Activated CD4-positive, alpha-beta T cell treated with anti-CD3 and anti-CD28 coated beads, Interleukin-2, amount 50 U/mL, for 24 hours (primary cell): ENCODE measurements at places on chromosomes 5 and 9.

- DNase-seq: no peak
These were observed 62.4 kb downstream of the SECISBP2 start for GRCh38 chr9:89380437-89381307.

- DNase-seq: no peak
These were observed 10.6 kb upstream of the CXXC5 start for GRCh38 chr5:139637438-139638089.

DNA sequence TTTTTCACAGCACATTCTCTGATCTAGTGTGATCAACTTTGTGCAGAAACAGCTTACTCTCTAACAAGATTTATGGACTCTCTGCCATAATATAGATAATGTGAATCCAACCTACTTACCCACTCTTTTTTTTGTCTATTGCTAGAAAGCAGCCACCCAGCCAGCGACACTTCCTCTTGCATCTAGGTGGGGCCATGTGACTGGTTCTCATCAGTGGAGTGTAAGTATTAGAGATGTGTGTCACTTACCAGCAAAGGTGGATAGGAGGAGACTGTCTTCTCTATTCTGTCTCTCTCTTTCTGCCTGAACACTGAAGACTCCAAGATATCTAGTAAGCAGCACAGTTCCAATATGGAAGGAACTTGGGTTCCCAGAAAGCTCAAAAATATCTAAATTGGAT lies 174.8 kb downstream of the MCTP1 start:
- DNase-seq: no peak

DNA sequence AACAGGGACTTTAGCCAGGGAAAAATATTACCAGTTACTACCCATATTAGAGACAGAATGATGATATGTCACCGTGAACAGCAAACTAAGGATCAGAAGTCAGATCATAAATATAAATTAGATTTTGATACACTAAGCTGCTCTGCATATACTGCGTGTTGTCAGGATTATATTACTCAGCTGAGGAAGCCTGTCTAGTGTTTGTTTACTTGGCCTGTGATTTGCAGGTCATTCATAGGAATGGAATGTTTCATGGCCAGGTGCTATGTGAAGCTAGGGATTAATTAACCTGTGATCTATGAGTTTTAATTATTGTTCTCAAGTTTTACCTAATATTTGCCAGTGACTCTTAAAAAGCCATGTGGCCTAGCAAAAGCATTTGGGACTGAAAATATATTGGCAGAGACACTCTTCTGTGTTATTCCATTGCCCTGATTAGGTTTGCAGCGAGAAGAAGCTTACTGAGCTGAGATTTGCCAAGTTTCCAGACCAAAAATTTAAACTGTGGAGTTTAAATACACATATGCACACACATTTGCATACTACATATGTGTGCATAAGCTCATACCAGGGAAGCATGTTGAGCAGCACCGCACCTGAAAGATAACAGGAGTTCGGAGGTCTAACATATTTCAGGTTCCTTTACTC lies 496.3 kb upstream of the GRIA1 start:
- no peak for DNase-seq

GRCh38 chr9:134505032-134505431 lies 136.6 kb upstream of the COL5A1 start:
- no peak for DNase-seq

- no peak for DNase-seq
These were observed 141.9 kb upstream of the EFNA5 start for GRCh38 chr5:107812570-107813141.

DNA sequence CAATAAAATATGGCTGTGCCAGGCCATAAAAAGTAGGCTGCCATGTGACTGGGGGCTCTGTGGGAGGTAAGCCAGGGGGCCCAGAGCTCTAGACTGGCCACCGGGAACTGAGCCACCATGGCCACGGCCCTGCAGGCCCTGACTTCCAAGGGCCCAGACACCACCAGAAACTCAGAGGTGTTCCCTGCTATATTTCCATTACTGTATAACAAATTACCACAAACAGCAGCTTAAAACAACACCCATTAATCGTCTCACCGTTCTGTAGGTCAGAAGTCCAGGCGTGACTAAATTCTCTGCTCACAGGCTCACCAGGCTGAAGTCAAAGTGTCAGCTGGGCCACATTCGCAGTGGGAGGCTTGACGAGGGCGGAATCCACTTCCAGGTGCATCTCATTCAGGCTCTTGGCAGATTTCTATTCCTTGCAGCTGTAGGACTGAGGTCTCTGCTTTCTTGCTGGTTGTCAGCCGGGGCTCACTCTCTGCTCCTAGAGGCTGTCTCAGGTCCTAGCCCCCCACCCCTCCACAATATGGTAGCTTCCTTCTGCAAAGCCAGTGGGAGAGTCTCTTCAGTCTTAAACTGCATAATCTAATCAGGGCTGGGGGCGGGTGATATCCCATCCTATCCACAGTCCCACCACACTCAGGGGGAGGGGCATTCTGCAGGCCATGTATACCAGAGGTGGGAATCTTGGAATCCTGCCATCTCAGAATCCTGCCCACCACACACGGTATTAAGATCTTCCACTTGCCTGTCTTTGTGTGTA lies 125.4 kb downstream of the C5orf15 start:
- no peak for DNase-seq

DNA sequence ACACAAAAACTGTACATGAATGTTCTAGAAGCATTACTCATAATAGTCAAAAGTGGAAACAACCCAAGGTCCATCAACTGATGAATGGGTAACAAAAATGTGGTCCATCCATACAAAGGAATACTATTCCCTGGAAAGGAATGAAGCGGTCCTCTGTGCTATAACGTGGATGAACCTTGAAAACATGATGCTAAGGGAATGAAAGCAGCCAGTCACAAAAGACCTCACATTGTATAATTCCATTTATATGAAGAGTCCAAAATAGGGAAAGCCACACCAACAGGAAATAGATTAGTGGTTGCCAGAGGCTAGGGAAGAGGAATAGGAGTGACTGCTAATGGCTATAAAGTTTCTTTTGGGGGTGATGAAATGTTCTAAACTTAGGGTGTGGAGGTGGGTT lies 22.7 kb upstream of the BARHL1 start:
- DNase-seq: no peak

DNA sequence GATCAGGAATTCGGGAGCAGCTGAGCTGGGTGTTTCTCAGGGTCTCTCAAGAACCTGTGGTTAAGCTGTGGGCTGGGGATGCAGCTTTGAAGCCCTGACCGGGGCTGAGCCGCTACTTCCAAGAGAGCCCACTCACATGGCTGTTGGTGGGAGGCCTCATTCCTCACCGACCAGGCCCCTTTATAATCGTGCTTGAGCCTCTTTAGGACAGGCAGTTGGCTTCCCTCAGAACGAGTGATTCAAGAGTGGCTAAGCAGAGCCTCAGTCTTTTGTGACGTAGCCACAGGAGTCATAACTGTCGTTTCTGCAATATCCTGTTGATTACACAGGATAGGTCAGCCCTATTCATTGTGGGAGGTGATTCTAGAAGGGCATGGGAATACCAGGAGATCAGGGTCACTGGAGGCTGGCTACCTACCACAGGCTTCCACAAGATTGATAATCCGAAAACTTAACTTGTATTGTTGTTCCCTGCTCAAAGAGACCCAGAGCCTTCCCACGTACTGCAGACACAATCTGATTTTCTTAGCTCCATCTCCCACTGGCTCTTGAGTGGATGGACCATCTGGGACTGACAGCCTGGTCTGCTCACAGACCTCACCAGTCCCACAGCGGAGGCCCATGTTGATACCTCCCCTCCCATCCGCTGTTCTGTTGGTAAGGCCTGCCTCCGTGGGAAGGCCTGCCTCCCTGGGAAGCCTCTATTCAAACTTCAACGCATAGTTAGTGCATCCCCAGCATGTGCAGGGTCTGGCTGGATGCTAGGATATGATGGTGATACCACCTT lies 3.0 kb upstream of the ERGIC1 start:
- no peak for DNase-seq

GRCh38 chr5:137216976-137217598 lies 282.0 kb downstream of the SPOCK1 start:
- no peak for DNase-seq

- no peak for DNase-seq
These were observed 17.2 kb downstream of the PPARGC1B start for GRCh38 chr5:149747141-149747832.

DNA sequence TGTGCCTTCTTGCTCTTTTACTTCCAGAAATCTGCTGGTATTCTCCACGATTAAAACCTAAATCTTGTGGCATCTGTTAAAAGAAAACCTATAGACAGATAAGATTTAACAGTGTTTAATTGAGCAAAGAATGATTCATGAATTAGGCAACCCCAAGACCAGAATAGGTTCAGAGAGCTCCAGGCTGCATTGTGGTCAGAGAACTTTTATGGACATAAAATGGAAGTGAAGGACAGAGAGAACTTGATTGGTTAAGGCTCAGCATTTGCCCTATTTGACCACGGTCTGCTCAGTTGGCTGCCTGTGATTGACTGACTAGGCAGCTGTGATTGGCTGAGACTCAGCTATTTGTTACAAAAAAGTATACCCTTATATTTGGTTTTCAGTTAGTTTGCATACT lies 10.4 kb upstream of the SLC36A2 start:
- DNase-seq: no peak

DNA sequence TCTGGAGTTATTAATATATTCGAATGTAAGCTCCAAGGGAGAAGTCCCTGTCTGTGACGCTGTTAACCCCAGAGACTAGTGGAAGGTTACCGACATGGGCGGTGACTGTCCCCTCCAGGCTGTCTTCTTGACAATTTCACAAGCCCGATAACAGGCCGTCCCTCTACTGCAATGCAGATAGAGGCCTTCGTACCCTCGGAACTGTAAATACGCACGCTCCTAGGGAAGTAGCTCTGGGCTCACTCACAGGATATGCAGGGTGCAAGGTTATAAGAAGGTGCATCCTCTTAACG lies 680 bp upstream of the RFK start:
- DNase-seq: no peak

- no peak for DNase-seq
These were observed 142.2 kb upstream of the MAP3K1 start for GRCh38 chr5:56673171-56673570.

- no peak for DNase-seq
These were observed 55.3 kb upstream of the NUDT12 start for GRCh38 chr5:103617913-103618312.

- no peak for DNase-seq
These were observed 1.2 kb downstream of the KCNMB1 start for GRCh38 chr5:170387775-170388639.

DNA sequence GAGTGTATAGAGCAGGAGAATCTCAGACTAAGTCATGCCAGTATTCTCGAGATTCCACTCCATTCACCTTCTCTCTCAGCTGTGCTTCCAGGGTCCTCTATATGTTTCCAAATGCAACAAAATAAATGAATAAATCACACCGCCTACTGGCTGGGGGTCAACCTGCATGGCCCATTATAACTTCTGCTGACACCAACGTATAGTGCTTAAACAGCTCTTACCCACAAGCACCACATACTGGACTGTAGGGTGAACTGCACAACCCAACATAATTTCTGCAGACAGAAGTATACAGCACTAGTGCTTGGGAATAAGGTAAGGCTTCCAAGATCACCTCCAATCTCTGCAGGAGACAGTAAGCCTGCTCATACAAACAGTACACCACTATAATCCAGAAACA lies 33.1 kb upstream of the HTR4 start:
- DNase-seq: no peak

- DNase-seq: no peak
These were observed 53.8 kb upstream of the SNCAIP start for GRCh38 chr5:122258241-122258640.

DNA sequence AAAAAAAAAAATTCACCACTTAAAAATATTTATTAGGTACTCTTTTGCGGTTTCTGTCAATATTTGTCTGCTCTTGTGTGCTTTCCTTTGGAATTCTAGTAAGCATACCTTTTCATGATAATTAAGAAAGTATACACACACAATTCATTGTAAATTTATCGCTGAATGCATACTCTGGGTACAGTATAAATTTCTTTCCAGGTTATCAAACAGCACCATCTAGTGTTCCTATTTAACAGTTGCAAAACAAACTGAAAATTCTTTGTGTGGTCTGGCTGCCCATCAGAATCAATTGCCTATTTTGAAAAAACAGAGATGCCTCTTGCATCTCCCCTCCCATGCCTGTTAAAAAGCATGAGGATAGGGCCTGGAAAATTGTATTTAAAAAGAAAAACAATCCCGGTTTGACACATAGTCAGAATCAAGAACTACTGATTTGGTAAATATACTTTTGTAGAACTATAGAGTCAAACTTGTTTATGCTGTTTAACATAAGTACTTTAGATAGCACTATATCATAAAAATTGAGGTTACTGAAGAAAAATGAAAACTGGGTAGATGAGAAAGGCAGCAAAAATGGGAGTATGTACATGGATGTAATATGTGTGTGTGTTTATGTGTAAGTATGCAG lies 16.2 kb downstream of the PGGT1B start:
- DNase-seq: no peak

DNA sequence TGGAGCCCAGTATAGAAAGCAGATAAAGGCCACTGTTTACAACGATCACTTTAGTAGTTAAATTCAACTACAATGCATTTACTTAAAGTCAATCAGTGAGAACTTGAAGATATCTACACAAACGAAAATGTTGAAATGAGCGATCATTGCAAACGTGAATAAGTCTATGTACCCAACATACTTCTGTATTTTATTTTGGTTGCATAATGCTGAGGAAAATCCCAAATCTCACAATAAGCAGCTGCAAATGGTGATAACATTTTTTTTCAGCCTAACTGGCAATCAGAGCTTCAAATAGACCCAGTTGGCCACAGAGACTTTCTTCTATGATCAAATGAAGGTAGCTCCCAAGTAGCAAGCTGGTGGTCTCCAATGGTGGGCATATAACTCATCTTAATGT lies 32.1 kb downstream of the PDGFRB start:
- no peak for DNase-seq

GRCh38 chr5:168550656-168551055 lies 21.6 kb downstream of the FBLL1 start:
- DNase-seq: no peak

DNA sequence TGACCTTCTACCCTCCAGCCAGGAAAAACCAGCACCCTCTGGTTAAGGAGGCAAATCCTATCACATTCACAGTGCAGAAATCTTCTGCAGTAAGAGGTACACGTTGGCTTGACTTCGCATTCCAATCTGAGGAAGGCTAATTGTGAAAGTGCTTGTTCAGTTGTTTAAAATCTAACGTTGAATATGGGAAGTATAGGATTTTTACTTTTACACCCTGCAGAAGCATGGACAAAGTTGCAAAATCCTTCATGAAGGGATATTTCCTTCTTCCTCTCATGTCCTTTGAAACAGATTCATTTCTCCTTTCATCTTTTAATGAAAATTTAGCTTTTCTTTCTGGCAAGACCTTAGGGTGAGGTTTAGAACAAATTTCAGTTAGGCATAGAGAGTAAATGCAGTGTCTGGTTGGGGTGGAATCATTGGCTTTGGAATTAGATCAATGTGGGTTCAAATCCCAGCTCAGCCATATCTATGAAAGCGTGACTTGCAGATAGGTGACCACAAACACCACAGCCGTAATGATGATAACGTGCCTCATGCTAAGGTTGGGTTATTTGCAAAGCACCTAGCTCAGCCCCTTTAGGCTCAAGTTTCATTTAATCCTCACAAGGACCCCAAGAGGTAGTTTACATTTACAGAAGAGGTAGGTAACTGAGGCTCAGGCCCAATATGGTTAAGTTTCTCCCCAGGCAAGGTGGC lies 42.2 kb upstream of the C5orf58 start:
- no peak for DNase-seq
